ENCODE measurements at places on chromosomes 2 and 18. TPM values are rescaled to one million over a fixed set of nuclear protein-coding genes. Genes with fewer than 3 reads are reported as not detected.

STPG4 gene
- not detected for total RNA-seq

ARID5A gene
- 6.3 TPM for total RNA-seq

GPAT2 gene
- total RNA-seq, result not detected

CHRNG gene
- total RNA-seq, result not detected

RIF1 gene
- 48.1 TPM for total RNA-seq

AFF3 gene
- total RNA-seq, result 0.18 TPM

RMND5A gene
- total RNA-seq, result 33.2 TPM

GCKR gene
- total RNA-seq, result not detected

GPR148 gene
- not detected for total RNA-seq

PRSS56 gene
- not detected for total RNA-seq

ITGB6 gene
- not detected for total RNA-seq

MBD2 gene
- total RNA-seq, result 41.5 TPM

ZC3H15 gene
- total RNA-seq, result 81.7 TPM

RNU2-63P gene
- total RNA-seq, result 34.9 TPM

All from SJSA1 (cell line).